ENCODE measurements at places on chromosomes 7 and 10.

DNA sequence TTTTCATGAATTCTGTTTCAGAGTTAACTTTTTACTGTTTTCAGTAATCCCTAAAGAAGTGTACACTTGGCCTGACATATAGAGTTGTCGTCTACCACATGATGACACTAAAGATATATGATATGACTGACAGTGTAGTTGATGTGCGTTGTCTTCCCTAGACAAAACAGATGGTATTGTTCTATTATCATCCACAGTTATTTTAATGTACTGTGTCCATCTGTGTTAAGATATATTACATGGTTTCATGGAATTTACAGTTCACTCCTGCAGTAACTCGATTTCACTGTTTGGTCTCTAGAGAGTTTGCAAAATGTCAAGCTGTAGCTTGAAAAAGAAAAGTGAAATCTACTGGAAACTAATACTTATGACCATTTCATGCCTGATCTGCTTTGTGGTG is 18.1 kb downstream of the FOXP2 start:
- DNase-seq = no peak

GRCh38 chr7:73717991-73718405 is 1.5 kb downstream of the STX1A start:
- DNase-seq = no peak

DNA sequence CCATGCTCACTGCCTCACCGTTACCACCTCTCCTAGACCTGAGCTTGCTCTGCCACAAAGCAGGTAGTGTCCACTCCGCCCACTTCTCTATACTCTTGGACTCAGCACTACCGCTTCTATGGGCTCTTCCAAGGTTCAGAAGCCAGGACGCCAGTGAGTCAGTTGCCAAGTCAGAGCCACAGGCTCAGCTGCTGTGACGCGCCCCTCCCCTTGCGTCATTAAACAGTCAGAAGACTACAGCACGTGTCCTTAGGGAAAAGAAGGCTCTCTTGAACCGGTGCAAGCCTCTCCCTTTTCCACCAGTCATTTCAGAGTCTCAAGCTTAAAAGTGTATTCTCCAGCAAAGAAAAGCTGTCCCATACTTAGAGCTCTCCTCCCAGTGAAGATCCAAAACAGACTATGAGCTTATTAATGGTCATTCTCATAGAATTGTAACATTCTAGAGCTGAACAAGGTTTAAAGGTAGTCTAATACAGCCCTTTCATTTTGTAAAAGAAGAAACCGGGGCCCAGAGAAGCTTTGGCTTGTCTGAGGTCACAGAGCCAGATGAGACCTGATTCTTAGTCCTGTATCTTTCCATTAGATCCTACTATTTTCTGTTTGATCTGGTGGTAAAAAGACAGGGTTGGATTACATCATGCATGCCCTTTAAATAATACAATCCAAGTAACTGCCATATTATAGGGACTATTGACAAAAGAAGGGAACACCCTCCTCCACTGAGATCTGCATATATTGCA is 40.9 kb upstream of the MET start:
- DNase-seq = peak; percentile 96

DNA sequence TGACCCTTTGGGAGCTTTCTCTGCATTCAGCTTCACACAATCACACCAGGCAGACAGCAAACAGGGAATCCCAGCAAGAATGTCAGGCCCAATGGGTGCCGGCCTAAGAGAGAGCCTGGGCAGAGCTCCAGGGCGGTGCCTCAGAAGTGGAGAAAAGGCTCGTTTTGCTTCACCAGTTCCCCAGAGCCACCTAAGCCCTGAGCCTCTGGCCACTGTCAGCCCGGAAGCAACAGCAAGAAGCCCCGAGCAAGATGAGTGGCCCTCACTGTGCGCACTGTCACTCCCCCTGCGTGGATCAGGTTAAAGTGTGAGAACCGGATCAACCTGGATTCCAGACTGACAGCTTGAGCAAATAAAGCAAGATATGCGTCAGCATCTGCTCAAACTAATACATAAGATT is 14.7 kb downstream of the CNPY1 start:
- no peak for DNase-seq

- no peak for DNase-seq
Observed at GRCh38 chr7:123809471-123809870, 35.5 kb upstream of the HYAL4 start.

DNA sequence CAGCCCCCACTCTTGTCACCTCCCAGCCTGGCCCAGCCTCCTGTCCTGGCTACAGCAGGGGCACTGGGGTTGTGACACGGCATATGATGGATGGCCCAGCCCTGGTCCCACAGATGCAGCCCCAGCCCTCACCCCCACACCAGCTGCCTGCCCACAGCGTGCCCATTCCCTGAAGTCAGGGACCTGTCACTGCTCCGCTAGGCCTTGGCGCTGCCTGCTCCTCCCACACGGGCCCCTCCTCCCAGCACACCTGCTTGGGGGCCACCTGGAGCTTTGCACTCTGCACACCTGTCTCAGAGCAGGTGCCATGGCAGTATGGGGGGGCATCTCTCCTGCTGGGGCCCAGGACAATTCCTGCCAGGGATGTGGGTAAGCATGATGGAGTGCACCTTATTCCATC is 3.5 kb downstream of the GCK start:
- no peak for DNase-seq

DNA sequence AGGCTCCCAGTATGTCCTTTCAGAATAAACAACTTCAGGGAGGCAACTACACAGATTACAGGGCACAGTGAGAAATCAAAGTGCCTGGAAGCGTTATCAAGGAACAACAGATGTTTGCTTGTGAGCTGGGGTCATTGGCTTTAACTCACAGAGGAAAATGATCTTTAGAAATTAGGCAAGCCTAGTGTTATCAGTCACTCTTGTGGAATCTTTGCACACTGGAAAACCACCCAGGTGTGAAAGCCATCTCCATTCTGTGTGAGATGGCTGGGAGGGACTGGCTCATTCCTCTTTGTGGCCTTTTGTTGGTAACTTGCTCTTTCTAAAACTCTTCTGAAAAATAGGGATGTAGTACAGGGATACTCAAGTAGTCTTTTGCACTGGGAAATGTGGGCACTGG is 716.0 kb downstream of the XPNPEP1 start:
- DNase-seq = no peak

DNA sequence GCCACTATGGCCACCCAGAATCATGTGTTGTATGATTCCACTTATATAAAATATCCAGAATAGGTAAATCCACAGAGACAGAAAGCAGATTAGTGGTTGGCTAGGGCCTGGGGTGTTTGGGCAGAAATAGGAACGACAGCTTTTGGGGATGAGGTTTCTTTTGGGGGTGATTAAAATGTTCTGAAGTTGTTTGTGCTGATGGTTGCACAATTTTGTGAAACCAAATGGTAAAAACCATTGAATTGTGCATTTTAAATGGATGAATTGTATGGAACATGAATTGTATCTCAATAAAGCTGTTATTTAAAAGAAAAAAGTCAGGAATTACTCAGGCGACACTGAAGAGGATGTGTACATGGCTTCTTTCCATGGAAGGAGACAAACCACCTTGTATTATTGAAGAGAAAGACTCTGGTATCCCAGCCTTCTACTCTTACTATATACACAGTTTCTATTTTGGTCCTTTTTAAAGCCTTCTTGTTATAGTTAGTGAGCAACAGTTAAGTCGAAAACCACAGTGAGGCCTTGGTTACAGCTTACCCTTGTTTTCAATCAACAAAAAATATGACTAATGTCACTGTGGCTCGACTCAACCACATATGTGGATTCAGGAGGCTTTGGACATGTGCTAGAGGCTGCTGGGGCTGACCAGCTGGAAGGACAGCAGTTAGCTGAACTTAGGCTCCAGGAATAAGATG is 57.1 kb upstream of the KMT2E start:
- no peak for DNase-seq

GRCh38 chr7:32869716-32870115 is 21.8 kb downstream of the KBTBD2 start:
- DNase-seq = no peak

- no peak for DNase-seq
Observed at GRCh38 chr7:142460402-142461117, 202.7 kb upstream of the PRSS58 start.

All from LoVo (cell line).